Chondrocyte (in vitro differentiated cells): ENCODE measurements at places on chromosomes 16 and 17. TPM values are rescaled to one million over a fixed set of nuclear protein-coding genes. Genes with fewer than 3 reads are reported as not detected.

DNA sequence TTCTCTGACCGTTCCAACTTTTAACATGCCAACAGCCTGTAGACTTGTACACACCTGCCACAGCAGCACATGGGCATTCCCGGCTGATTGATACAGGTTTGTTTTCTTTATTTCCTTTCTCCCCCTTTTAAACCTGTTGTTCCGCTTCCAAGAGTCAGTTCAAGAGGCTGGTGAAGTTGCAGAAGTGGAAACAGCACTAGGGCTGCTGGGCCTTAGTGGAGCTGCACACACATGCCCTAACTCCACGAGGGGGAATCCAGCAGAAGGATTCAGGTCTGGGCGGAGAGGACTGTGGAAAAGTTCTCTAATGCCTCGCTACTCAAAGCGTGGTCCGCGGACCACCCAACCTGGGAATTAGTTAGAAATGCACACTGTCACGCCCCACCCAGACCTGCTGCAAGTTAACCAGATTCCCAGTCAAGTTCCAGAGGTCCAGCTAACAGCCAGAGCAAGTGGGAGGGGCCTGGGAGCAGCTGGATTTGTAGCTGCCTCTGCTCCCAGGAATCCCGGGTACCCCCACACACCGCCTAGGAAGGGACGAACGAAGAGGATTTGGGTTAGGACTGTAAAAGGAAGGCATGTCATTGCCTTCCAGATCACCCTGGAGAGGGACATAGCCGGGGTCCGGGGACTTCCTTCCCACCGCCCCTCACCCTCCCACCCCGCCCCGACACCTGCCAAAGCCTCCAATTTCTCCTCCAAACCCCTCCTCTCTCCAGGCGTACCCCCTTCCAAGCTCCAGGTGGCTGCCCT, 542 bp downstream of the SLC39A11 start:
- no peak for DNase-seq
- peak overlapping the region; percentile 94 for H3K27ac ChIP-seq
- no peaks in the 10 kb centered on the region for H3K27me3 ChIP-seq

GRCh38 chr17:14302091-14302430, 1.2 kb downstream of the HS3ST3B1 start:
- peaks cover 59% of the 10 kb centered on the region for H3K4me1 ChIP-seq
- peak overlapping the region; percentile 97 for H3K4me3 ChIP-seq
- H3K27me3 ChIP-seq = no peaks in the 10 kb centered on the region
- no peak for DNase-seq

DNA sequence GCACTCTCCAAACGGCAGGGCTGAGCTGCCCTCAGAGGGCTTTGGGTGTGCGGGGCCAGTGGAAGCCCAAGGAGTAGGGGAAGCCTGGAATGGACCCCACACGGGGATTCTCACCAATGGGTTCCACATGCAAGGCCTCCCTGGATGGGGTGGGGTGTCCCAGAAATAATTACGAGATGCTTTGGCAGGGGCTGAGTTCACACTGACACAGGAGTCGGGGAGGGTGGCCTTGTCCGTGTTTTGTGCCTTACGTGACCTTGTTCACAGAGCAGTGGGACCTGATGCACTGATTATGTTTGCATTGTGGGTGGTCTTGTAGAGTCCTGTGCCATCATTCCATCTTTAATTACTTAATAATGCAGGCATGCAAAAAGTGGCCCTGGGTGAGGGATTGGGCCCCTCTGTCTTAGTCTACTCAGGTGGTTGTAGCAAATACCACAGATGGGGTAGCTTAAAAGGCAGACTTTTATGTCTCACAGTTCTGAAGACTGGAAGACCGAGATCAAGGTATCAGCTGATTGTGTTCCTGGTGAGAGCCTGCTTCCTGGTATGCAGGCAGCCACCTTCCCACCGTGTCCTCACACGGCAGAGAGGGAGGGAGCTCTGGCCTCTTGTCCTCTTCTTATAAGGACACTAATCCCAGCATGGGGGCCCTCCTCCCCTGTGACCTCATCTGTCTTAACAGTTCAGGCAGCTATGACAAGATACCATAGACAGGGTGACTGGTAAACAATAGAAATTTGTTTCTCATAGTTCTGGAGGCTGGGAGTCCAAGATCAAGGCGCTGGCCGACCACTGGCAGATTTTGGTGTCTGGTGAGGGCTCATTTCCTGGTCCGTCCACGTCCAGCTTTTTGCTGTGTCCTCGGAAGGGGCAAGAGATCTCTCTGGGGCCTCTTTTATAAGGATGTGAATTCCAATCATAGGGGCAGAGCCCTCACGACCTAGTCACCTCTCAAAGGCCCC, 239.4 kb downstream of the IRF8 start:
- DNase-seq = no peak
- H3K4me3 ChIP-seq = no peak overlapping the region
- H3K4me1 ChIP-seq = no peaks in the 10 kb centered on the region
- H3K27ac ChIP-seq = no peak overlapping the region
- H3K27me3 ChIP-seq = peaks cover 37% of the 10 kb centered on the region
- H3K36me3 ChIP-seq = no peaks in the 10 kb centered on the region

DNA sequence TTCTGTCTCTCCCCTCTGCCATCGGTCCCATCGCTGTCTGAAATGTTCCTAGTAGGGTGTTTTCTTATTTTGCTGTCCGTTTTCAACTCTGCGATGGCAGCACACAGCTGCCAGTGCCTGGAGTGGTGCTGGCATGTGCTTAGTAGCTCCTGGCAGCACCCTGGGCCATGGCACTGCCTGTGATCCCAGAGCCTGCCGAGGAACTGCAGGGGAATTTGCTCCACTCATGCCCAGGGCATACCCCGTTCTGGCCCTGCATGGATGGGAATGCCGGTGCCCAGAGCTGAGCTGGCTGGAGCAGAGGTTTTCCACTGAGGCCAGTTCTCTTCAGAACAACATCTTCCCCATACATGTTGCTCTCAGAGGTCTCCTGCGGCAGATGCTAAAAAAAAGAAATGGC, 43.1 kb downstream of the GPT2 start:
- no peaks in the 10 kb centered on the region for H3K4me1 ChIP-seq
- no peak overlapping the region for H3K4me3 ChIP-seq
- H3K36me3 ChIP-seq = peaks cover 37% of the 10 kb centered on the region
- H3K27me3 ChIP-seq = no peaks in the 10 kb centered on the region
- DNase-seq = no peak
- no peak overlapping the region for H3K27ac ChIP-seq

DNA sequence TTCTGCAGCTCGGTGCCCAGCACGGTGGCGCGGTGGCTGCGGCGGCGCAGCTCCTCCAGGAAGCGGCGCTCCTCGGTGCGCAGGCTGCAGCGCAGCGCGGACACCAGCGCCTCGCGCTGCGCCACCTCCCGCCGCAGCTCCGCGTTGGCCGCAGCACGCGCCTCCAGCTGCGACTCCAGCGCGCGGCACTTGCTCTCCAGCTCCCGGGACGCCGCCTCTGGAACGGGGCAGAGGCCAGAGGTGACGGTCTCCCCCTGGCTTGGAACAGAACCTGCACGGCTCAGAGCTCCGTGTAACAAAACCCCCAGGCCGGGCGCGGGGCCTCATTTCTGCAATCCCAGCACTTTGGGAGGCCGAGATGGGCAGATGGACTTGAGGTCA, 13.2 kb upstream of the CLUH start:
- H3K27me3 ChIP-seq = peaks cover 20% of the 10 kb centered on the region
- peak overlapping the region; percentile 47 for H3K4me3 ChIP-seq
- no peaks in the 10 kb centered on the region for H3K36me3 ChIP-seq
- H3K27ac ChIP-seq = no peak overlapping the region
- H3K4me1 ChIP-seq = peaks cover 3% of the 10 kb centered on the region
- DNase-seq = no peak

- H3K36me3 ChIP-seq = no peaks in the 10 kb centered on the region
- H3K4me1 ChIP-seq = no peaks in the 10 kb centered on the region
- H3K27ac ChIP-seq = no peak overlapping the region
- H3K4me3 ChIP-seq = no peak overlapping the region
- H3K27me3 ChIP-seq = peaks cover 24% of the 10 kb centered on the region
These were observed 17.3 kb downstream of the C17orf100 start for GRCh38 chr17:6668727-6669425.

The ARHGAP23 gene
- 109 to 165 TPM (median 157 TPM) in 3 replicates for total RNA-seq

GRCh38 chr17:42275527-42276358, 448 bp downstream of the STAT5B start:
- DNase-seq = no peak
- peak overlapping the region; percentile 90 for H3K27ac ChIP-seq
- no peaks in the 10 kb centered on the region for H3K36me3 ChIP-seq
- peaks cover 49% of the 10 kb centered on the region for H3K4me1 ChIP-seq
- H3K27me3 ChIP-seq = no peaks in the 10 kb centered on the region

DNA sequence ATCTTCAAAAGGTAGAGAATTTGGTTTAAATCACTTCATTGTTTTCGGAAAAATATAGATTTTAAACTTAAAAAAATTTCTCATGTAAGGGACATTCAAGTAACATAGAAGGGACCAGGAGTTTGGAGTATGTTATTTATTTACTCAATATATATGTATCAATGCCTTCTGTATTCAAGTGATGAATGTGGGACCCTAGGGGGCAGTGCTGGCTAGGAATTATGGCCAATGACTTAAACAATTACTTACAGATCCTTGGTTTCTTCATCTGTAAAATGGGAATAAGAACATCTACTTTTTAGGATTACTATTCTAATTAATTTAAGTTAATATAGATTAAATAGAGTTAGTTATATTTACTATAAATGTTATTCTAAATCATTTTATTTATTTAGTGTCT, 886.3 kb upstream of the RBFOX1 start:
- H3K4me1 ChIP-seq = no peaks in the 10 kb centered on the region
- H3K36me3 ChIP-seq = no peaks in the 10 kb centered on the region
- no peak overlapping the region for H3K4me3 ChIP-seq
- H3K27ac ChIP-seq = no peak overlapping the region

DNA sequence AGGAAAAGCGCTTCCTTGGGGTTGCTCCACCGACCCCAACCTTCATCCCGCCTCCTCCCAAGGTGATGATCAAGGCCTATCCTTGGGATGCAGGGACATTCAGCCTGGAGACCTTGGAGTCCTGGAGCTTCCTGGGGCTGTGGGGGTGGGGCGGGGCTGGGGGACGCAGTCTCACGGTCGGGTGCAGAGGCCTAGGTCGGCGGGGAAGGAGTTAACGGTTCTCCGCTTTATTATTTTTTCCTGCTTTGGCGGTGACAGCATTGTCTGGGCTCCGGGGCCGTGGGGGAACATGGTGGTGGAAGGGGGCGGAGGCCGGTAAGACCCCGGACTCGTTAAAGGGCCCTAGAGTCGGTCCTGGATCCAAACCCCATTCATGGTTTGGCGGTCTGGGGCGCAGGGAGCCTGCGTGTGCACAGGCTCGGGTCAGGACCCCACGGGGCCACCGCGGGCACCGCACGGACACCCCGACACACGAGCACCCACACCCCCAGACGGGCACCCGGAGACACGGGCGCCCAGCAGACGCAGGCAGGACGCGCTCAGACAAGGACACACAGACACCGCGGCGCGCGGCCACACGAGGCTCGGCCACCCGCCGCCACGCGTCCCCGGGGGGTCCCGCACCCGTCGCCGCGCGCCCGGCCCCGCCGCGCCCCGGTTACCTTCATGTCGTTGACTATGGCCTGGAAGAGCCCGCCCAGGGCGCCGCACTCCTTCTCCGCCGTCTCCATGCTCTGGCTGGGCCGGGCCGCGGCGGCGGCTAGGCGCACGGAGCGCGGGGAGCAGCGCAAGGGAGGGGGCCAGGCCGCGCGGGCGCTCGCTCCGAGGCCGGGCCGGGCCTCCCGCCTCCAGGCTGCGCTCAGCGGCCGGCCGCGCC, 554 bp downstream of the MTSS2 start:
- no peaks in the 10 kb centered on the region for H3K27me3 ChIP-seq
- peaks cover 68% of the 10 kb centered on the region for H3K4me1 ChIP-seq
- H3K27ac ChIP-seq = peak overlapping the region; percentile 65
- H3K36me3 ChIP-seq = peaks cover 3% of the 10 kb centered on the region
- H3K4me3 ChIP-seq = peak overlapping the region; percentile 82

The PDILT gene
- not detected in 3 replicates for total RNA-seq

The SLC5A2 gene
- not detected in 3 replicates for total RNA-seq

- no peak overlapping the region for H3K27ac ChIP-seq
- peaks cover 10% of the 10 kb centered on the region for H3K36me3 ChIP-seq
- H3K4me1 ChIP-seq = peaks cover 14% of the 10 kb centered on the region
- DNase-seq = peak; percentile 61
These were observed 198.5 kb downstream of the NTN1 start for GRCh38 chr17:9219631-9220397.

GRCh38 chr16:84657229-84657837, 9.0 kb downstream of the KLHL36 start:
- no peaks in the 10 kb centered on the region for H3K27me3 ChIP-seq
- no peak for DNase-seq
- H3K4me1 ChIP-seq = peaks cover 4% of the 10 kb centered on the region
- H3K36me3 ChIP-seq = peaks cover 49% of the 10 kb centered on the region
- H3K4me3 ChIP-seq = no peak overlapping the region
- H3K27ac ChIP-seq = no peak overlapping the region

The LRRC37B gene
- 12.0 to 14.1 TPM (median 12.5 TPM) in 3 replicates for total RNA-seq

- DNase-seq = no peak
- peaks cover 4% of the 10 kb centered on the region for H3K4me1 ChIP-seq
- H3K36me3 ChIP-seq = peaks cover 1% of the 10 kb centered on the region
- no peak overlapping the region for H3K27ac ChIP-seq
- H3K27me3 ChIP-seq = peaks cover 5% of the 10 kb centered on the region
- no peak overlapping the region for H3K4me3 ChIP-seq
These were observed 18.9 kb downstream of the LGALS9 start for GRCh38 chr17:27649929-27650328.

The CDH11 gene
- total RNA-seq = 936 to 1,062 TPM (median 970 TPM) in 3 replicates

The EME1 gene
- total RNA-seq = 1.9 to 6.8 TPM (median 2.5 TPM) in 3 replicates

The ST6GALNAC1 gene
- total RNA-seq = not detected in 3 replicates

- H3K4me1 ChIP-seq = no peaks in the 10 kb centered on the region
- no peak for DNase-seq
- H3K36me3 ChIP-seq = no peaks in the 10 kb centered on the region
- peaks cover 1% of the 10 kb centered on the region for H3K27me3 ChIP-seq
These were observed 14.0 kb downstream of the GRIN2A start for GRCh38 chr16:10168258-10168657.

DNA sequence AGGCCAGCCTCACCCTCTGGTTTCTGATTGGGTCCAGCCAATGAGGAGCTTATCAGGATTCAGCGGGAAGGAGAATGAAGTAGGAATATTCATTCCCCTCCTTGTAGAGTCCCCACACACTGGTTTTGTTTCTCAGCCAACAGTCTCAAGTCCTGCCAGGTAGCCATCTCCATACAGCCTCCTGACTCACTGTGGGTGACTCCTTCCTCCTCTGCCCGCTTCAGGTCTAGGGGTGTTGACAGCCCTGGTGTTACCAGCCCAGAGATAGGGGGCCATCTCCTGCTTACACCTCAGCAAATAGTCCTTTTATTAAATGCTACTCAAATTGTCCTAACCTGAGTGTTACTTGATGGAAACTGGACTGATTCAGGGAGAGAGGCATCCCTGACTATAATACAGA, 4.0 kb upstream of the MFAP4 start:
- peaks cover 51% of the 10 kb centered on the region for H3K4me1 ChIP-seq
- H3K27me3 ChIP-seq = no peaks in the 10 kb centered on the region
- peak; percentile 17 for DNase-seq
- H3K36me3 ChIP-seq = no peaks in the 10 kb centered on the region
- no peak overlapping the region for H3K4me3 ChIP-seq
- no peak overlapping the region for H3K27ac ChIP-seq

- no peak overlapping the region for H3K4me3 ChIP-seq
- H3K27ac ChIP-seq = no peak overlapping the region
- peaks cover 13% of the 10 kb centered on the region for H3K4me1 ChIP-seq
- no peak for DNase-seq
These were observed 114.5 kb upstream of the C17orf78 start for GRCh38 chr17:37261286-37261685.

The CEP295NL gene
- total RNA-seq = 0.67 to 2.3 TPM (median 1.3 TPM) in 3 replicates

- H3K4me3 ChIP-seq = no peak overlapping the region
- DNase-seq = no peak
- H3K36me3 ChIP-seq = no peaks in the 10 kb centered on the region
These were observed 7.6 kb downstream of the MYO18A start for GRCh38 chr17:29172589-29172988.

The LCAT gene
- total RNA-seq = 35.8 to 43.1 TPM (median 38.2 TPM) in 3 replicates
